Fibroblast of lung (primary cell): ENCODE measurements at places on chromosomes 7 and 10.
A peak's percentile ranks its signal among the peaks of the same experiment; 100 is the strongest.

DNA sequence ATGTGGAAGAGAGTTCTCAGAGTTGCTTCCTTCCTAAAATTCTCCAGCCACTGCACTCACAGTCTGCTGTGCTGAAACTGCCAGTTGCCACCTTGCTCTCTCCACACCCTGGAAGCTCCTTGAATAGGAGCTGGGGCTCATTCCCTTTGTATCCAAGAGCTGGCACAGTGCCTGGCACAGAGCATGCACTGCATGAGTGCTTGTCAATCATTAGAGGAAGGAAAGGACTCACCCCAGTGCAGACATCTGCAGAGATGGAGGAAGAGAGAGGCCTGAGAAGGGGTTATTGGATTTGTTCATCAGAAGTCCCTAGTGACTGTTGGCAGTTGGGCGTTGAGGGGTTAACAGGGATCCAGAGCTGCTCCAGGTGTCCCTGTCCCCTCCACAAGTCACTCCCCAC is 41.7 kb upstream of the DUSP5 start:
- DNase-seq, result no peak

- DNase-seq, result no peak
These were observed 33.0 kb upstream of the MICU1 start for GRCh38 chr10:72658696-72659400.

DNA sequence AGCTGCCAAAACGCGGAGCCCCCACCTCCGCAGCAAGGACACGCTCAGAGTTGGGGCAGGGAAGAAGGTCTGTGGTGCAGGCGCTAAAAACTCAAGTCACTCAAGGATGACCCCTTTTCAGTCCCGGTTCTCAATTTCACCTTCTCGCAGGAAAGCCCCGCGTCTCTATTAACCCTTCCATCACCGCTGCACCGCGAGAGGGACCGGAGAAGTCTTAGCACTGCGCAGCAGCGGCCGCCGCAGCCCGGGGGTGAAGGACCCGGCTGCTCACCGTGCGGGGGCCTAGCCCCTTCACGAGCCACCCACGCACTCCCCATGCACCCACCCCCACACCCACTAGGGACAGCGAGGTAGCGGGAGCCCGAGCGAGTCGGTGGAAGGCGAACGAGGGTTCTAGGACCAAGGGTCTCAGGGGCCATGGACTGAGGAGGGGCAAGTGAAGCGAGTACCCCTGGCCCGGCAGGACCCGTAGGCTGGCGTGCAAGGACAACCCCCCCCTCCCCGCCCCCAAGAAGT is 162.9 kb downstream of the SH3PXD2A start:
- DNase-seq, result no peak

- no peak for DNase-seq
These were observed 50.8 kb upstream of the AOAH start for GRCh38 chr7:36775061-36775620.

DNA sequence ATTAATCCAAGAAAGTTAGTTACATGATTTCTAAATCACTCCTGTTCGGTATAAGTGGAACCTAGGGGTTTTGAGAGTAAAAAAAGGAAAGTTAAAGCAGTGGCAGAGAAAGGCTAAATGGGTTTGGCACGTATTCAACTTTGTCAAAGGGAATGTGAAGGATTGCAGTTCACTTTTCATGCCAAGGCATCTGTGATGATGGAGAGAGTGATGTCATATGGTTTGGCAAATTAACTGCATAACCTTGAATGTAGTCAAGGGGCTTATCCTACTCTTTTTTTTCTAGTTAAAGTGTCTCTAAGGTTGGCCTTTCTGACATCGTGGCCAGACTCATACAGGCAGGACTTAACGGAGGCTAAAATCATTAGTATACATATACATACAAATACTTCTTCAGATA is 277.8 kb downstream of the EXOC4 start:
- peak; percentile 91 for DNase-seq

DNA sequence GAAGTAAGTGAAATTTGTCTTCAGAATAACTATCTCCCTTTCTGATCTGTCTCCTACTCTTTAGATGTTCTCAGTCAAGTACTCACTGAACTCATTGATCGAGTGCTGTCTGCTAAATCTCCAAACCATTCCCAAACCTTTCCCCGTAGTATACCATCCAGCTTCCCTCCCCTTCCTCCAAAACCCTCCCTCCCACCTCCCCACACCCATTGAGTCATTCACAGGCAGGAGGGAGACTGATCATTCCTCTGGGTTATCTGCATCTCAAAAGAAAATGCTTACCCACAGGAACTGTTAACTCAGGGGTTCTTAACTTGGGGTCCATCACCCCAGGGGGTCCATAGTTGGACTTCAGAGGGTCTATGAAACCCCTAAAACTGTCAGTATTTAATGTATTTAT is 37.4 kb downstream of the GOT1 start:
- no peak for DNase-seq

GRCh38 chr10:79142064-79142491 is 73.3 kb downstream of the ZMIZ1 start:
- peak; percentile 70 for DNase-seq

DNA sequence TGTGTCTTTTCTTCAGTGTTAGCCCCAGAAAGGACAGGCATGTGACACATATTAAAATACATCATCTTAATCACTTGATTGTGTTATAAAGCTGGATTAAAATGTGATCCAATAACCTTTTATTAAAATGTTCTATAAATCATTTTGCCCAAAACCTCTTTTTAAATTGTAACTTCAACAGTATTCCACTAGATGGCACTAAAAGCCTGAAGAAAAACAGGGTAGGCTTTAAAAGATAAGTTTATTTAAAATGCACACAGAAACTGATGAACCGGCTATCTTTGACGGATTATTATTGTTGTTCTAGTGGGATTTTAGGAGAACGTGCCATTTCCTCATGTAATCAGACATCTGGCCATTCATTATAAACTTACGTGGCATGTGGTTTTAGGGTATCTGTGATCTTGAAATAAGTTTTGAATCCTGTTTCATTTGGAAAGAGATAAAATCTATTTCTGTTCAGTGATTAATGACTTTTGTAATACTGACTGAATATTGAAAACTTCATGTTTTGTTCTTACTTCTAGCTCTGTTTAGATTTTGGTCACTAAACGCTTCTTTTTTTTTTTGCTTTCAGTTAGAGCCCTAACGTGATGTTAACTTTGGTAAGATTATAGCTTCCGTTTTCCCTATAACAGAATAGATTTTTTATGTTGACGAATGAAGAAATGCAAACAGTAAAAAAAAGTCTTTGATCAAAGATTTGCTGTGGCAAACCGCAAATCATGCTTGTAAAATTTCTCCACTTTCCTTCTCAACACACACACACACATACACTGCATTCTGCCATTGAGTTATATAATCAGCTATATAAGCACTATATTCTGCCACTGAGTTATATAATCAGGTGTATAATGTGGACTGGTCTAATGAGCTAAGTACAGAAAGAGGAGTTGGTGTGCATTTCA is 13.6 kb downstream of the VPS50 start:
- peak; percentile 58 for DNase-seq

DNA sequence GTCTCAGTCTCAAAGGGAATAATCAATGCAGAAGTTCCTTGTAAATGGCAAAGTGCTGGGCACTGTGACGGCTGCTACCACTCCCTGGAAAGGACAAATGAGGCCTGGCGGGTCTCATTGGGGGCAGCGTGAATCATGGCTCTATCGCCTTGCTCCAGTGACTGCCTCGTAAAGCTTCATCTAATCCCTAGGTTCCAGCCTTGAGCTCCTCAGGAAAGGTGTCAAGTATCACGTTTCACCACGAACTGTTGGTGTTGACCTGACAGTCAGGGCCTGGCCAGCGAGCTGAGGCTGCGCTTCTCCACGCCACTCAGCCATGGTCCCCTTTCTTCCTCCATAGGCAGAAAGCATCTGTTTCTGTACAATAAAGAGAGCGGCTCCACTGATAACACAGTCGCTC is 126.7 kb upstream of the ZNF32 start:
- DNase-seq, result no peak
